Stimulated activated CD8-positive, alpha-beta memory T cell treated with anti-CD3 and anti-CD28 coated beads, Interleukin-2, amount 100 ng/mL, for 48 hours (primary cell): ENCODE measurements at places on chromosomes 7 and 10.

DNA sequence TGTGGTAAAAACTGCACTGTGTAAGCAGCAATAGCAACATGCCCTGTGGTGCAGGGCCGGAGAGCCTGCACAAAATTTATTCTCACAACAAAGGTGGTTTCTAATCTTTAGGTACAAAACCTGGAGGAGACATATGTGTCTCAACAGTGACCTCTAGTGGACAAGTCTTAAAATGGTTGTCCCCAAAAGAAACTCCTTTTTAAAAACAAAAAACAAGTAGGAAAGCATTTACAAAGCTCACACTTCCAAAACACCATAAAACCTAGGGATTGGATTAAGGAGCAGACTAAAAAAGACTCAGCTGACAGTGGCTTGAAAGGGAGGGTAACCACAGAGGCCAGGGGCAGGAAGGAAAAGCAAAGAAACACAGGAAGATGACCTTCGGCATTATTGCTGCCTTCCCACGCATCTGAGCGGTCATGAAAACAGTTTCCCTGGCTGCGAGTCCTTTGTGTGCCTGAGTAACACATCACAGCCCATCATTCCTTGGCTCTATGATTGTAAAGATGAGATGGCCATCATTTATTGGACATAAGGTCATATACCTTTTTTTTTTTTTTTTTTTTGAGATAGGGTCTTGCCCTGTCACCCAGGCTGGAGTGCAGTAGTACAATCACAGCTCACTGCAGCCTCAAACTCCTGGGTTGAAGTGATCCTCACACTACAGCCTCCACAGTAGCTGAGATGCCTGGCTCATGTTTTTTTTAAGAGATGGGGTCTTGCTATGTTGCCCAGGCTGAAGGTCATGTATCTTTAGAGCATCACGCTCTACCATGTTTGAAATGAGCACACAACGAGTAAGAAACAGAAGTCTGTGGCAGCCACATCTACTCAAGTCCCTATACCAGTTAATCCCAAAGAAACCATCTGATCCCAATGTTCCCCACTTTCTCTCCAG, 39.5 kb downstream of the RSU1 start:
- DNase-seq, result no peak

GRCh38 chr10:35795131-35795824, 153.2 kb upstream of the FZD8 start:
- no peak for DNase-seq

DNA sequence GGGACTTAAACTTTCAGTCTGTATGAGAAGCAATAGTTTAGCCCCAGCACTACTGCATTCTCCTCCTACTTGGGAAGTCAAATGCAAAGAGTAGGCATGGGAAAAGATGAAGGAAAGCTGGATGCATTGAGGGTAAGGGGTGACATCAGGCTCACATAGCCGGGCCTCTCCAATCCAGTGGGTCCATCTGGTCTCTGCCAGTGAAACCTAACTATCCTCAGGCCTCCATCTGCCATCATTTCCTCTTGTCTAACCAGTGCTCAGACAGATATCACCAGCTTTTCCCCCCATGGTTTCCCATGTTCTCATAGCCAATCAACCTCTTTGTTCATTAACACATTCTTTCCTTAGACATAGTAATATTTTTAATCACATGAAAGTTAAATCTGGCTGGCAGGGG, 118.3 kb downstream of the DGKI start:
- no peak for DNase-seq

GRCh38 chr7:75732764-75733630, 5.7 kb downstream of the HIP1 start:
- DNase-seq, result no peak

DNA sequence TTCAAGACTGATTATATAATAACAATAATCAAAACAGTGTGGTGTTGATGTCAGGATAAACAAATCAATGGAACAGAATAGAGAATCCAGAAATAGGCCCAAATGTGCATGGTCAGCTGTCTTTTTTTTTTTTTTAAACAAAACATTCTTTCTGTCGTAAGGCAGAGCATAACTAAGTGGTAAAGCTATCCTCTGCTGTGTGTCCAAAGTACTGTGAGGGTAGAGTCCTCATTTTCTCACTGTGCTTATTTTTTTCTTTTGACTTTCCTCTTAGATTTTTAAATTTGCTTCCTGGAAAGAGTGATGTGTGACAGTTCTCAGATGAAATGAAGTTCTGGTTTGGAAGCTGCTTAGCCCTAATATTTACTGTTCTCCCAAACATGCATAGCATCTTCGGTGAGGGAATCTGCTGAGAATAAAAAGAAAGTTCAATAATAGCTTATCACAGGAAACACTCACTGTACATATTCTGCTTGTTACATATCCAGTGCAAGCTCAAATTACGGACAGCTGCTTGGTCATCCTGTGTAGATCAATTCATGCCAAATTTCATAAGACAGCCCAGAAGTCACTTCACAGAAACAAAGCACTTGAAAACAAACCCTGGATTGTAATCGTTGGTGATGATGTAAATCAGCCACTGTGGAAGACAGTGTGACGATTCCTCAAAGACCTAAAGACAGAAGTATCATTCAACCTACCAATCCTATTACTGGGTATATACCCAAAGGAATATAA, 423.9 kb downstream of the NEBL start:
- DNase-seq, result no peak

DNA sequence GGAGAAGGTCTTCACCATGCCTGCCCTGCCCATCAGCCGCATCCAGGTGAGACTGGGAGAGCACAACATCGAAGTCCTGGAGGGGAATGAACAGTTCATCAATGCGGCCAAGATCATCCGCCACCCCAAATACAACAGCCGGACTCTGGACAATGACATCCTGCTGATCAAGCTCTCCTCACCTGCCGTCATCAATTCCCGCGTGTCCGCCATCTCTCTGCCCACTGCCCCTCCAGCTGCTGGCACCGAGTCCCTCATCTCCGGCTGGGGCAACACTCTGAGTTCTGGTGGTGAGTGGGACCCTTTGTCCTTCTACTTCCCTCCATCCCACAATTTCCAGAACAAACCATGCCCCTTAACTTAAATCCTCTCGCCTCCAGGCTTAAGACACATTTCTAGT, 2.5 kb downstream of the PRSS2 start:
- no peak for DNase-seq

GRCh38 chr7:121798896-121799295, 74.1 kb upstream of the PTPRZ1 start:
- no peak for DNase-seq

- no peak for DNase-seq
Observed at GRCh38 chr10:113788604-113789083, 37.2 kb downstream of the PLEKHS1 start.

DNA sequence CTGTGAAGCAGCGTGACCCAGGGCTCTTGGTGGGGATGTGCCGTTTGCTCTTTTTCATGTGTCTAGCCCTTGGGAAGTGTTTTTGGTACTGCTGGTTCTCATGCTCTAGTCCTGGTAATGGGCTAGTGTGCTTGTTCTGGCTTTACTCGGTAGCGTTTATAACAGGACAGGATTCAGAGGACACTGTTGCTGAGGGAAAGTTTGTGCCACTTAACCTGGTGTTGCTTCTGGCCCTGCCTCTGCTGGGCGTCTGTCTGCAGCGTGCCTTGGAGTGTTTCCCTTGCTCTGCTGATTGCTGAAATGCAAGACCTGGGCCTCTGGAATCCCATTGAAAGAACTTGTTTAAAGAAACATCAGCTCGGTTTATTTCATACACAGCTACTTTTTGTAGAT, 35.0 kb downstream of the INPP5A start:
- DNase-seq, result no peak

- no peak for DNase-seq
Observed at GRCh38 chr7:45584261-45585210, 10.4 kb downstream of the ADCY1 start.

DNA sequence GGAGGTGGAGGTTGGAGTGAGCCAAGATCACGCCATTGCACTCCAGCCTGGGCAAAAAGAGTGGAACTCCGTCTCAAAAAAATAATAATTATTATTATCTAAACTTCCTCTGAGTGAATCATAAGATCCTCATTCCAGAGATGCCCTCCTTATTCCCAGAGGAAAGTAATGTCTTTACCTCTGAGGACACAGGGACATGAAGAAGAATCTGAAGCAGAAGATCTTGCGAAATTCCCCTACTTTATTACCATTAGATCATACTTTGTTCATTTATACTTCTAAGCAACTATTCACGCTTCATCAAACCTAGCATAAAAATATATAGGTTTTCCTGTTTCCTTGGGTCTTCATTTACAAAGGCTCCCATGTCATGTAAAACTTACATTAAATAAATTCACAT, 143.1 kb downstream of the ETV1 start:
- no peak for DNase-seq

DNA sequence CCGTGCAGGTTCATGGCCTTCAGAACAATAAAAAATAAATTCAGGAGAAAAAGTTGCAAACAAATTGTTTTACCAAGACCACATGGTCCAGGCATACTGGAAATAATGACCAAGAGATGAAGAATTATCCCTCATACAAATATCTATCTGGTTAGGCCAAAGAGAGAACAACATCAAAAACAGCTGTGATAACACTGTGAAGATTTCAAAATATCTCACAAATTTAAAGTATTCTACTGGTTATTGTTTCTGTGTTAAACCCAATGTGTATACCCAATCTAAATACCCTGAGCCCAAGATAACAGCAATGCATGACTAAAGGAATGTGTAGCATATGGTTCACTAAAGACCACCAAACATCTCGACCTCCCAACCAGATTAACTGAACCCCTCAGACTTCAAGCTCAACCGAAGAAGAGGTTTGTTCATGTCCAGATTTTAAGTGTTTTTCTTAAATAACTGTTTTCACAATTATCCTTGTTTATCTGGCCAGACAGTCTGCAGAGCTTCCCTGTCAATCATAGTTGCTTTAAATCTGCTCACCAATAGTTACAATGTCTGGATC, 10.9 kb downstream of the OR9A2 start:
- no peak for DNase-seq

DNA sequence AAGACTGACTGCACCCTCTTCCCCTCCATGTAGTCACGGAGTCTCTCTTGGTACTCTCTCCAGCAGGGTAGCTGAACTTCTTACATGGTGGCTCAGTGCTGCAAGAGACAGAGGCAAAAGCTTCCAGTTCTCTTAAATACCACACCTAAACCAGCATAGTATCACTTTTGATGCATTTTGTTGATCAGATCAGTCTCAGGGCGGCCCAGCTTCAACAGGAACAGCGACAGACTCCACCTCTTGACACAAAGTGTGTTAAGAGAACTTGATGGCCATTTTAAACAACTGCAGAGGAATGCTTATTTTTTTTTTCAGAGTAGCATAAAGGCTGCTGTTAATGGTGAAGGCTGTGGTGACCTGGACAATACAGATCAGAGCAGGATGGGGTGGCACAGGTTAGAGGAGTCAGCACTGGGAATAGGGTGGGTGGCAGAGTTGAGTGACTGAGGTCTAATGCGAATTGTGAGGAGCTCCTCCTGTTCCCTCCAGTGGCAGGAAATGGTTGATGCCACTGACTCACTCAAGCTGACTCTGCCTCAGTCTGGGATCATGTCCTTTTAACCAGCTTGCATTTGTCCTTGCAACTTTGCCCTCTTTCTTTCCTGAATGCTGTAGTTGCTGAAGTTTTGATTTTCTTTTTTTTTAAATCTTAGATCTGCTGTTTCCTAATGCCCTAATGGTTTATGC, 17.3 kb downstream of the MGAM start:
- no peak for DNase-seq

DNA sequence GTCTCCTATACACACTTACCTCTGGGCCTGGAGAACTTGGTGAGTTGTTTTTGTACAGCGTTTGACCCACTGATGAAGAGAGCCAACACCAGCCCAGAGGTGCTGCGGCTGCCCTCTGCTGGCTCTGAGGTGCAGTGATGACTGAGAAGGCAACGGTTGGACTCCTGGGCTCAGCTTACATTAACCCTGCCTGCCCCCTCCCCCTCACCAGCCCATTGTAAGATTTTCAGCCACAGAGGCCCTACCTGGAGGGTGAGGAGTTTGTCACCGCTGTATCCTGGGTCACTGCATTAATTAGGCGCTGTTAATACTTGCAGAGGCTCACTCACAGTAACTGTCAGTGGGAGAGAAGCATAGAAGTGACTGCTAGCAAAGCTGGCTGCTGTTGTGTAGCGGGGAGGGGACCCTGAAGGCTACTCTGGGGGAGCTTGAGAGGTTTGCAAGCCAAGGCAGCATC, 19.0 kb upstream of the ANKRD2 start:
- DNase-seq, result peak; percentile 45

DNA sequence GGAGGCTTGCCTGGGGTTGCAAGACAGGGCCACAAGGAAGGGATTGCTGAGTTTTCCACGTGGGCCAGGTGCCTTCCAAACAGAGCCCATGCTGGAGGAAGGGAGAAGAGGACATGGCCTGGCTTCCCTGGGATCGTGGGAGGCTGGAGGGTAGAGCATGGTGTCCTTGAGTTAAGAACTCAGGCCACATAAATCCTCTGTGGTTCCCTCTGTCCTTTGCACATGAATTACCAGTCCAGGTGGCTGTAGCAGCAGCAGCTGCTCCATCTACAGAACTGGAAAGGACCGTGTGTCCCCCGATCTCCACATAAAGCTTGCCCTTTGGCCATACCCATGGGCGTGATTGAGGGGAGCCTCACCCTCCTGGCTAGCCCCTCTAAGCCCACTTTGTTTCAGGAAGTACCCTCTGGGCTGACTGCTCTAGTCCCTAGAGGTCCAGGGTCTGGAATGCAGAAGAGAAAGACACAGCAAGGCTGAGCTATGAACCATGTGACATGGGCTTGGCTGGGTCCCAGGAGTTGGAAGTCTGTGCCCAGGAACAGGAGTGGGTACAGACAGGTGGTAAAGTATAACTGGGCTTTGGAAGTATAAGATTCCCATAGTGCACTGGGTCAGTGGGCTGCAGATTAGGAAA, 84.9 kb downstream of the C10orf105 start:
- no peak for DNase-seq

DNA sequence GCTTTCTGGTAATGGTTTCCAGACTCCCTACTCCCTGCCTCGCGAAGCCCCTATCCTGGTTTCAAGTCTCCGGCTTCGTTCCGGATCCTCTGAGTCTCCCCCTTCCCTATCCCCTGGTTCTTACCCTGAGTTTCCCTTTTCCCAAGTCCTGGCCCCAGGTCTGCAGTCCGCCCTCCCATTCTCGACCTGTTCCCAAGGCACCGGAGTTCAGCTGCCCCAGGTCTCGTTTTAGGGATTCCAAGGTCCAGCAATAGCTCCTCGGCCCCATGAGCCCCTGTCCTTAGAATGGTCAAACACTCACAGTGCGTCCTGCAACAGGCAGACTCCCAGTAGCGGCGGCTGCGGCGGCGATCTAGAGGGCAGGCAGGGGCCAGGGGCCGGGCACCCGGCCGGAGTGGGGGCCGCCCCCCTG, 274 bp downstream of the PITX3 start:
- no peak for DNase-seq

- DNase-seq, result no peak
Observed at GRCh38 chr10:103658049-103658577, 164.6 kb downstream of the NEURL1 start.

GRCh38 chr7:82017334-82017943, 247.6 kb upstream of the HGF start:
- no peak for DNase-seq
